ENCODE measurements at places on chromosomes 3 and 15. TPM values are rescaled to one million over a fixed set of nuclear protein-coding genes. Genes with fewer than 3 reads are reported as not detected.

DNA sequence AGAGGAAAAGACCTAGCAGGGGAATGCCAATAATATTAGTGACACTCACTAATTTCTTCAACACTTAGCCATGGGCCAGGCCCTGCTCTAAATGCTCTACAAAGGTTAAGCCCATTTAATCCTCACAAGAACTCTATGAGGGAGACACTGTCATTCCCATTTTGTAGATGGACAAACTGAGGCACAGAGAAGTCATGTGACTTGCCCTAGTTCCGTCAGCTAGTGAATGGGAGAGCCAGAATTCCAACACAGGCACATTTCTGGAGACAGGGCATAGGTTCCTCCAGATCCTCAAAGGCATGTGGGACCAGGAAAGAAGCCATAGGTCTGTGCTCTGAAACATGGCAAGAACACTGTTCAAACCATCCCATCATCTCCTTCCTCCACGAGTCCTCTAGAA is 31.5 kb downstream of the LOXL1 start:
- no peak for DNase-seq

- no peak for DNase-seq
These were observed 6.6 kb downstream of the KLF15 start for GRCh38 chr3:126350502-126351085.

GRCh38 chr3:162643245-162643644 is 1146.6 kb downstream of the OTOL1 start:
- no peak for DNase-seq

DNA sequence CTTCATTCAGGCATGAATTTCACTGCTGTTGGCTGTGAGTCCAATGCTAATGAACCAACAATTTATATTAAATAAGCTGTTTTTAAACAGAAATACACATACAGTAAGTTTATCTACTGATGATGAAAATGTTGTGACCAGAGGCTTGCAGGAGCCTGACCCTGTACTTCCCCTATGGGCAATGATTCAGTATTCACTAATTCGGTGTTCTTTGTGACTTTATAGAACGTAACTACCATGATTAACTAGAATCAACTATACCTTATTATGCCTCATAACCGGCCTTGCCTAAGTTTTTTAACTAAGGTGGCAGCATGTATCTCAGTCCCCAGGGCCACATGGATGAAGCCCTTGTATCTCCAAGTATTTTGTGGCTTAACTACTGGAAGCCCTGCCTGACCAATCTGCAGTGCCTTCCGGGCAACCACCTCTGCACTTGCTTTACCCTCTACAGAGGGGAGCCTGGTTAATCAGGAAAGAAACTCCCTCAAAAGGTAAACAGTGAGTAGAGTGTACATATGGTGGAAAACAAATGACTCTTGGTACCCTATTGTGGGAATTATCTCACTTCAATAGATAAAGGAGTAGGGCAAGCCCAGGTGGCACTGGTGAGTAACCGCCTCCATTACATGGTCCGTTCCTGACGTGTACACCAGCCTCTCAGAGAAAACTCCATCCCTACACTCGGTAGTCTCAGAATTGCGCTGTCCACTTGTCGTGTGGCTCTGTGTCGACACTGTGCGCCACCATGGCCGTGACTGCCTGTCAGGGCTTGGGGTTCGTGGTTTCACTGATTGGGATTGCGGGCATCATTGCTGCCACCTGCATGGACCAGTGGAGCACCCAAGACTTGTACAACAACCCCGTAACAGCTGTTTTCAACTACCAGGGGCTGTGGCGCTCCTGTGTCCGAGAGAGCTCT is 11.6 kb upstream of the CLDN18 start:
- no peak for DNase-seq

DNA sequence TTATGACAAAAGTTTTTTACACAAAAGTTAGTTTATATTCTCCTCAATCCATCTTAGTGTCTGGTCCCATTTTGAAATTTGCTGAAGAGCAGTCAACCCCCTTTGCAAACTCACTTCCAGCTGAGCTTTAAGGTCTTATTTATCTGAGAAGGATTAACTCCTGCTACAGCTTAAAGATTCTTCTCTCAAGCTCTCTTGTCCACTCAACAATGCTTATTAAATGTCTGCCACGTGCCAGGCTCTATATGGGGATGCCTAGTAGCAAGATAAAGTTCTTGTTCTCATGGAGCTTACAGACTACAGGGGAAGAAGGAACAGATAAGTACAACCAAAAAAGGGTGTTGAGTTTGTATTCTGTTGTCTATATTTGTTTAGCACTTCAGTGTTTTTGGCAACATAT is 18.7 kb downstream of the TMPRSS7 start:
- DNase-seq: no peak

DNA sequence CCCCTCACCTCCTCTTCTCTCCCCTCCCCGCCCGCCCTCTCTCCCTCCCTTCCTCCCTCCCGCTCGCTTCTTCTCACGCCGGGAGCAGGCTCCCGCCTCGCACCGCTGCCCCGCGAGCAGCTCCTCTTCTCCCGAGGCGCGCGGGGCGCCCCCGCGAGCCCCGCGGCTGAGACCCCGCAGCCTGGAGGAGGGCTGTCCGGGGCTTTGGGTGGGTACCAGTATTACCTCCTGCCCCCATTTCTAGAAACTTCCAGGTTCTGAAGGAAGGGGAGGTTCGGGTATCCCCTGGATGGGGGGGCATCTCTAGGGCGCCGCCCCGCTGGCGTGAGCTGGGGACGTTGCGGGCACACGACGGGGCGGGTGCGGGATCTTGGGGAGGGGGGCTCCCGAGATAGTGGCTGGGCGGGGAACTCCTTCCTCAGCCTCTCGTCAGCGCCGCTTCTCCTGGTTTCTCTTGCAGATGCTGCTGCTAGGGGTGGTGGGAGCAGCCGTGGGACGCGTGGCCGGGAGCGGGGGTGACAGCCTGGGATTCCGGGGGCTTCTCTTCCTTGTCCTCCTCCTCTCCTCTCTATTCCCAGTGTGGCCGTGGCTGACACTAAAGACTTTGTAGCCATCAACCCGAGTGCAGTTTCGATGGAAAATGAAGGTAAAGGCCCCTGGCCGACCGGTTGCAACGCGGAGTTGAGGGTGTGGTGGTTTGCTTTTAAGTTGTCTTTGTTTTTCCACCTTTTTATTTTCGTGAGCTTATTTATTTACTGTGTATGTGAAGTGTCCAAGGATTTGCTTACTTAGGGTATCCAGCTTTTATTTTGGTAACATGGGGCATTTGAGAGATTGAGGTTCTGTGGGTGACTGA is 474 bp downstream of the ATP2C1 start:
- DNase-seq: no peak

- peak; percentile 98 for DNase-seq
These were observed 589.8 kb upstream of the DPPA4 start for GRCh38 chr3:109927161-109927560.

DNA sequence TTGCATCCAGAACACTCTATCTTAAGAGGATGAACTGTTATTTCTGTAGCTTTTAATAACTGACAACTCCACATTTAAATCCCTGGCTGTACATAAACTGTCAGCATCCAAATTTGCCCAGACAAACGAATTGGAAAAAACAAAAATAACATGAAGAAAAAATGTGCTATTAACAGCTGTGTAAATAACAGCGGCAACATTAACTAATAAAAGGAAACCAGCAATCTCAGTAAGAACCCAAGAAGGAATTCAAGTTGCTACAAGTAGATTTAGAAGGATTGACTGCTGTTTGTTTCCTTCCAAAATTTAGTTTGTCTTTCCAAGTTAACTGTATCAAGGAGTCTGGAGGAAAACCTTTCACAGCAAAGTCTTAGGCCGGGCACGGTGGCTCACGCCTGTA is 550.6 kb upstream of the MDFIC2 start:
- no peak for DNase-seq

DNA sequence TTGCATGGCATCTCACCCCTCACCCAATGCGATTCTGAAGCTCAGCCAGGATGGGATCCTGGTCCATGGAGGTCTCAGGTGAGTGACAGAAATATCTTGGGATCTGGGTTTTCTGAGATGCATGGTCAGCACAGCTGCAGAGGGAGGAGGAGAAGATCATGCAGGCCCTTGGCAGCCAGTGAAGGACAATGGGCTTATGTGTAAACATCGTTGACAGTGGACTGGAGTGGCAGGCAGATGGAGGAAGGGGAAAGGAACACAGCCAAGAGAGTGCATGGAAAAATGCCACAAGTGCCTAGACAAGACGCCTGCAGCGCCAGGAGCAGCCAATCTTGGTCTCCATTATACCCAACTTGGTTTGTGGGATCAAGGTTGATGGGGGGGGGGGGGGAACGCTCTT is 347.9 kb downstream of the MCTP2 start:
- no peak for DNase-seq

DNA sequence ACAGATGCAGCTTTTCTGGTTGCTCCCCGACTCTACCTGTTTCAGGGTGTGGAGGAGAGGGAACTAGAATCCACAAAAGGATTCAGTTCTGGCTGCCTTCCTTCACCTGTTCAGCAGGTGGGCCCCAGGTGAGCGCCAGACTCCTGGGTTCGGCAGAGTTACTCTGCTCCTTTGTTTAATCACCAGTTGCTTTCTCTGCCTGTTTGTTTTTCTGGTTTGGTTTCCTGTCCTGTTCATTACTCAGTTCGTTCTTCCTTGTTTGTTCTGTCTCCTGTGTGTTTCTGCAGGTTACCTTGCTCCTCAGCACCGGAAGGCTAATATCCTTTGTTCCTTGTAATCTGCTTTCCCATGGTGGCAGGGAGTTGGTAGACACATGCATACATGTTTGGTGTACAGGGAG is 508.5 kb upstream of the ATP11B start:
- DNase-seq: no peak

GRCh38 chr3:188940573-188940932 is 231.2 kb upstream of the TPRG1 start:
- DNase-seq: no peak

DNA sequence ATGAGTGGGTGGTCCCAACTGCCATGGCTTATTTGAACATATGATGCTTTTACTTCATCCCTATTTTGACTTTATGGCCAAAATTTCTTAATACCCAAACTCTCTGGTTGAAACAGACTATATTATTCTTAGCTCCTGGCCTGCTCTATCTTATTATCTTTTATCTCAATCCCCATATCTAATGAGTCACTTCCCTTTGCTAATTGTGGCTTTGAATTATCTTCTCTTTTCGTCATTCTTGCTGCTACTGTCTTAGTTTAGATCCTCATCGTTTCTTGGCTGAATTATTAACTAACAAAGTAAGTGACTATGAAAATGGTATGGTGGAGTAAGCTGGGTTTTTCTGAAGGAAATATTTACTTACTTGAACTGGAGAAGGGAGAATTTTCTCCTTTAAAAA is 28.2 kb upstream of the DNAJC19 start:
- no peak for DNase-seq

DNA sequence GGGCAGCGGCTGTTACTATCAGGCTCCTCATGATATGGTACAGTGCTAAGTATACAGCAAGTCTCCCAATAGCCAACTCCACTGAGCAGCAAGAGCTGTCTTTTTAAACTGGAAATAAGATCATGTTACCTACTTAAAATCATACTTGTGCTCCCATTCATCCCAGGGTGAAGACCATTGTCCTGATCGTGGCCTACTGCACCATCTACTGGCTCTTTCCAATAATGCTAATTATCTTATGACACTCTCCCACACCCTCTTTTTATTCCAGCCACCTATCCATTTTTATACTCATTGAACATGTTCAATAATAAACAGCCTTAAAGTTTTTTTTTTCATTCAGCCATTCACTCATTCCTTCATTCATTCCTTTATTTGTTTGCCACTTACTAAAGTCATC is 117.7 kb downstream of the GBE1 start:
- DNase-seq: peak; percentile 45

- no peak for DNase-seq
These were observed 53.8 kb downstream of the CACNA2D3 start for GRCh38 chr3:54176106-54176505.

DNA sequence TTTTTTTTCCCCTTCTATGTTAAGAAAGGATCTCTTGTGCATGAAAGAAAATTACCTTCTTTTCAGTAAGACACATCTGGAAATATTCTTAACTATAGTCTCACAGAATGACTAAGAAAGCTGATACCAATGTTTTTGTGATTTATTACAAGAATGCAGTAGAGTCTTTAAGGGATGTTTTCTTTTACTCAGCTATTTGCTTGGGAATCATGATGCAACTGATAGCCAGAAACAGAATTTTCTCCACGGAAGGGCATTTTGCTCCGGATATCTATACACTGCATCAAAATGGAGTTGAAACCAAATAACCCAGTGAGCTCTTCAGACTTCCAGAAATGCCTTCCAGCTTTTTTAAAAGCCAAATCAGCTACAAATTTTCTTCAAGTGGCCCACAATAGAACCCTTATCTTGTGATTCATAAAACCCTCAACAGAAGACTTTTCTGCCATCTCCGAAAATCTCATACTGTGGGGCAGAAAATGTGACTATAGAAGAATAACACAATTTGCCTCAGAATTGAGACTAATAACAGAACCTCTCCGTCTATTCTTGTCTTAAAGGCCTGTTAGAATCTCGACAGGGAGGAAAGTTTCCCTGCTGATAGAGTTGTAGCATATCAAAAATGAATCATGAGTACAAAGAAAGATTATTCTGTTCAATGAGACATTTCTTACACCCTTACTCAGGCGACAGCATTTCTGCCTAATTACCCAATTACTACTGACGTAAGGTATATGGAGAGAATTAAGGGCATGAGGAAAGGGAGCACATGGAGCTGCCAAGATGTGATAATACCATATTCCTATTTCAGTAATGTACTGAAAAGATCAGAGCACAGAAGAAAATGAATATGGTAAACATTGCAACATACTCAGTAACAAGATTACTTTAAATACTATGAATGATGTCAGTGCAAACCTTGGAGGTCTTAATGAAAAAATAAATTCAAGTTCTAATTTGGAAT is 900.1 kb downstream of the ROBO1 start:
- DNase-seq: peak; percentile 73

GRCh38 chr3:188385295-188385694 is 231.3 kb downstream of the LPP start:
- no peak for DNase-seq

DNA sequence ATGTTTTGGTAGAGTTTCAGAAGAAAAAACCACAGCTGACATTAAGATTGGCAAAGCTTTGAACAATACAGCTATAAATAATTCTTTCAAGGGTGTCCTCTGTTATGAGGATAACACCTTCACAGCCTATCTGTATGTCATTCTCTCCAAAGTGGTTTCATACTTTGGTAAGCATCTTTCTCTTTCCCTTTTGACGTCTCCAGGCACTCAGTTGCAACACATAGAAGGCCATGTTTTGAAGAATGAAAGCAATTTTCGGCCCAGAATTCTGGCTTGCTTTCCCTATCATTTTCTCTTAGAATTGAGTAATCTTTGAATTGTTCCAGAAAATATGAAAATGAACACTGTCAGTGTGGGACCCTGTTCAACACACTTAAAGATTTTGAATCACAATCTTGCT is 200.0 kb upstream of the CBLB start:
- peak; percentile 12 for DNase-seq

The SKOR1 gene
- total RNA-seq: not detected

The YEATS2 gene
- 43.0 TPM for total RNA-seq

The KLHL40 gene
- total RNA-seq: not detected

The RPP25 gene
- total RNA-seq: under 0.01 TPM

The VGLL3 gene
- total RNA-seq: 97.3 TPM

The EXD1 gene
- total RNA-seq: not detected

The HGD gene
- total RNA-seq: not detected

The STXBP5L gene
- not detected for total RNA-seq

The FBXO40 gene
- total RNA-seq: not detected

The CSPG4 gene
- total RNA-seq: 12.4 TPM

The MKRN2OS gene
- not detected for total RNA-seq

The GABRA5 gene
- total RNA-seq: 8.3 TPM

The IL17RB gene
- total RNA-seq: under 0.01 TPM

The MORC1 gene
- total RNA-seq: not detected

The TTLL13 gene
- not detected for total RNA-seq

The LINGO1 gene
- total RNA-seq: not detected

The HRG gene
- not detected for total RNA-seq

The ERC2 gene
- 0.18 TPM for total RNA-seq
